ENCODE measurements at places on chromosomes 5 and 9. TPM values are rescaled to one million over a fixed set of nuclear protein-coding genes. Genes with fewer than 3 reads are reported as not detected.

The THBS4 gene
- 51.4 TPM for total RNA-seq

The NTRK2 gene
- 3.8 TPM for total RNA-seq

The RGS7BP gene
- 3.6 TPM for total RNA-seq

The BRD3OS gene
- 5.7 TPM for total RNA-seq

The COMMD10 gene
- 39.4 TPM for total RNA-seq

The NOXA1 gene
- total RNA-seq: 2.0 TPM

The GABRA6 gene
- total RNA-seq: not detected

The LCN2 gene
- total RNA-seq: not detected

The CKMT2 gene
- total RNA-seq: 1,824 TPM

The LTC4S gene
- 10.9 TPM for total RNA-seq

The DRD1 gene
- not detected for total RNA-seq

The CAMSAP1 gene
- 20.0 TPM for total RNA-seq
